Left ventricle myocardium inferior (tissue), 1 donor: ENCODE measurements at places on chromosomes 3 and 15.

- DNase-seq = no peak
These were observed 533 bp upstream of the OCA2 start for GRCh38 chr15:28099555-28100140.

GRCh38 chr3:15887261-15887660 is 89.5 kb upstream of the ANKRD28 start:
- no peak for DNase-seq

- no peak for DNase-seq
These were observed 918.8 kb upstream of the CFAP20DC start for GRCh38 chr3:59968513-59969045.

- no peak for DNase-seq
These were observed 5.3 kb downstream of the FOXP1 start for GRCh38 chr3:71578054-71578751.

- no peak for DNase-seq
These were observed 186.5 kb upstream of the LINGO1 start for GRCh38 chr15:77819048-77819850.

GRCh38 chr3:193788189-193788991 is 195.4 kb downstream of the OPA1 start:
- peak; percentile 56 for DNase-seq

- DNase-seq = no peak
These were observed 44.8 kb downstream of the MAP2K5 start for GRCh38 chr15:67587331-67587730.

DNA sequence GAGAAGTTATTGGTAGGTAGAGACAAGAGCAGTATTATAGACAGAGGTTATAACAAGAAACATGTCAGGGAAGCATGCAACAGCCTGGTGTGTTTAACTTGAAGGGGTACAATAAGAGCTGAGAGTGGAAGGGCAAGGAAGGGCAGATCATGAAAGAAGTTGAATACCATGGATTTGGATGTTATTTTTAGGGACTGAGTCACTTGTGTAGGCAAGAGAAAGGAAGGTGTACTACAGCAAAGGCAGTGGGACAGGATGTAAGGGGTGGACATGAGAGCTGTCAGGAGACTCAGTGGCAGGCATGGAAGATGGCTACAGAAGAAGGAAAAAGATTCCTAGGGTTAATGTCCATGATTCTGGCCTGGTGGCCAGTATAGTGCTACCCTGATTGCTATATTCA is 66.4 kb downstream of the TFG start:
- DNase-seq = no peak
